SJSA1 (cell line): ENCODE measurements at places on chromosomes 7 and 10.

DNA sequence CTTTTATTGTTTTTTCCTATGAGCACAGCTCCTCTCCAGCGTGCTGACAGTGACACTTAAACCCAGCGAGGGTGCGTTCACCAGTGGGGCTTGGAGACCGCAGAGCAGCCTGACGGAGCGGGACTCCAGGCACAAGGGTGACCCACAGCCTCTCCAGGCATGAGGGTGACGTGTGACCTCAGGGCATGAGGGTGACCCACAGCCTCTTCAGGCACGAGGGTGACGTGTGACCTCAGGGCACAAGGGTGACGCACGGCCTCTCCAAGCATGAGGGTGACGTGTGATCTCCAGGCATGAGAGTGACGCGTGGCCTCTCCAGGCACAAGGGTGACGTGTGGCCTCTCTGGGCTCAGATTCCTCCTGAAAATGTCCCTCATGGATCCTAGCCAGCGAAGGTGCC is 164.3 kb upstream of the TCERG1L start:
- DNase-seq, result no peak

DNA sequence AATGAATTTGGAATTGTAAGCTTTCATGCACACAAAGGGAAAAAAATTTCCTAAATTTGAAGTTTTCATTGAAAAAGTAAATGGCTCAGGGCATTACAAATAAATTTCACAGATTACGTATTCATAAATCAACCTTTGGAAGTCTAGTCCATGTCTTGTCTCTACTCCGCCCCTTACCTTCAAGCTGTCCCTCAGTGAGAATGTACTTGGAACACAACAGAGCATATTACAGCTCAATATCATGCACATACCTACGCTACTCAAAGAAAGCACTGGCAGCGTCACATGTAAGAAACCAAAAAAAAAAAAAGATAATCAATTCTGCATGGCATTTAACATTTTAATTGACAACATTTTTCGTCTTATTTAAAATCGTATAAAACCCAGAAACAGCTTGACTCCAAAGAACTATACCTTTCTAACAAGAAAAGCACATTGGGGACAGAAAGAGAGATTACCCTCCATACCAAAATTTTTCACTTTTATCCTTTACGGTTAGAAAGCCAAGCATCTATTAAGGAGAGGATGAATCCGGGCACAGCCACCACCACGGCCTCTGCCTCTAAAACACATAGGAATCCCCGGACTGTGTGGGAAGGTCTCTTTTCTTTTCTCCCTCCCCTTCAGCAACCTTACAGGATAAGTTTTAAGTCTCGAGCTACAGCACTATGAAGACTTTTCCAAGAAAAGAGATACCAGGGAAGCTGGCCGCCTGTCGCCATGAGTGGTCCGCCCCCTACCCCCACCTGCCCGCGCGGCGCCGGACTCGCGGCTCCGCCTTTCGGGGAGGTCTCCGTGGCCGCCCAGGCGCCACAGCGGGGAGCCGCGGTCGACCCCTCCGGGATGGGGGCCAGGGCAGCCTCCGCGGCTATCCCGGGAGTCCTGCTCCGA is 1.1 kb downstream of the JMJD1C start:
- no peak for DNase-seq

DNA sequence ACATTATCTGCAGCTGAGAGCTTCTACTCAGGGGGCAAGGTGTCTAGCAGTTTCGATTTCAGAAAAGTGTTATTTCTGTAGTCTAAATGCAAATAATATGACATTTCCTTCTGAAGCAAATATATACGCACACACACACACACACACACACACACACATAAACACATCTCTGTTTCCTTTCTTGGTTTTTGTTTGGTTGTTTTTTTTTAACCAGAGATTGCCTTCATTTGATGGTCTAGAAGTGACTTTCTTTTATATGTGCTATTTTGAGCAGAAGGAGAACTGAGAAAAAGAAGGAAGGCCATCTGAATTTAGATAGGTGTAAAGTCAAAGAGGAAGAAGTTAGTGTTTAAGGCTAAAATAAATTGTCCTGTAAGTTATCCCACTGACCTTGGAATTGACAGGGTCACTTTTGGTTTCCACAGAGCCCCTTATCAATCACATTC is 142.2 kb downstream of the TRIL start:
- no peak for DNase-seq

DNA sequence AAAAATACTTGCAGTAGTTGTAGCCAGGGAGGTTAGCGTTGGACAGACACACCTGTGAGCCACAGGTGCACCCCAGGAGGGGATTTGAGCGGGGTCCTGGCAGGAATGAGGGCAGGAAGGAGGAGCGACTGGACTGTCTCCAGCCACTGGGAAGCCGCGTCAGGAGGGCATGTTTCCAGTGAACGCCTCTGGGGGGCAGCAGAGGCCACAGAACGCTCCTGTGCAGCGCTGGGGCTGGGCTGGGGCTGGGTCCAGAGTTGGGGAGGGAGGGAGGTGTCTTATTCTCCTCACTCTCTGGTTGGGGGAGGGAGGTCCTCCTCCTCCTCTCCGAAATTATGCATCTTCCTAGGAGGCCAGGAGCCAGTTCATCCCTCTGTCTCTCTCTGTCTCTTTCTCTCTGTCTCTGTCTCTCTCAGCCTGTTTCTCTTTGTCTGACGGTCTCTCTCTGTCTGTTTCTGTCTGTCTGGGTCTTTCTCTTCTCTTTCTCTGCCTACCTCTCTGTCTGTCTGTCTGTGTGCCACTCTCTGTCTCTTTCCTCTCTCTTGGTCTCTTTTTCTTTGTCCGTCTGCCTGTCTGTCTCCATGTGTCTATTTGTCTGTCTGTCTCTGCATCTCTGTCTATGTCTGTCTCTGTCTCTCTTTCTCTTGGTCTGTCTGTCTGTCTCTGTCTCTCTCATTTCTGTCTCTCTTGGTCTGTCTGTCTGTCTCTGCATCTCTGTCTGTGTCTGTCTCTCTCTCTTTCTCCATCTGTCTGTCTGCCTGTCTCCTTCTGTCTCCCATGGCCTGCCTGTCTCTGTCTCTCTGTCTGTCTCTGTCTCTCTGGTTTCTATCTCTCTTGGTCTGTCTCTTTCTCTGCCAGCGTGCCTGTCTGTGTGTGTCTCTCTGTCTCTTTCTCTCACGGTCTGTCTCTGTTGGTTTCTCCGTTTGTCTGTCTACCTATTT is 9.9 kb upstream of the PSMG3 start:
- DNase-seq, result peak; percentile 75

- DNase-seq, result no peak
Observed at GRCh38 chr10:59971915-59972314, 65.6 kb upstream of the CCDC6 start.

DNA sequence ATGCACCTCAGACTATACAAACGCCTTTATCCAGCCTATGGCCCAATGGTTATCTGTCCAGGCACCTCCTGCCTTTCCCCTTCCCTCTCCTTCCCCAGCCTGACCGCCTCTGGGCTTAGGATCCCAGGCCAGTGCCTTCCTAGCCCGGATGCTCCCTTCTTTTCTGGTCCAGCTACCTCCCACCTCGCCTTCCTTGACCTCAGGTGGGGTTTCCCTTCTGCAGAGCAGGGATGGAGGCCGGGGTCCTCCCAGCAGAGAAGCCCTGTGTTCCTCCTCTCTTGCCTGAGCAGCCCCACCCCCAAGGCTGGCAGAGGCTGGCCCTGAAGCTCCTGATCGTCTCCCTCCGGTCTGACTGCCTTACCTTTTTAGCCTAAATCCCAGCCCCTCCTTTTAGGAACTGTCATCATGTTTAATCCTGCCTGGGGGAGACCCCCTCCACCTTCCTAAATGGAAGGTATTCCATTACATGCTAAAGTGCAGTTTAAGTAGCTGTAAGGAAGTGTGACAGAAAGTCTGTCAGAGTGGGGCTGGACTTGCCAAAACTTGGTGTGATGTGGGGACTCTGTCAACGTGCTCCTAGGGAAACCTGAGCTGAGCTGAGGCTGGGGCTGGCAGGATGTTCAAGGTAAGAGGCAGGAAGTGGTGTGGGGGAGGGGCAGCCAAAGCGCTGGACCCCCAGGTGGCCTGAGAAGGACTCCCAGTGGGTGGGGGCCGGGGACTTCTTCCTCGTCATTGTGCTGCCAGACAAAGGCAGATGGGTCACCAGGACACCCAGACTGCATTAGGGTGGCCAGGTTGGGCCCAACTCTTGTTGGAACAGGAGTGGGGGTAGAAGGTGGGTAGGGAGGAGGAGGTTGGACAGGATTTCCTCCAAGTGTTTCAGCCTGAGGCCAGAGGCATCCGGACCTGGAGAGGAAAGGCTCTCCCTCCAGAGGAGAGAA is 39.5 kb downstream of the LBX1 start:
- no peak for DNase-seq

DNA sequence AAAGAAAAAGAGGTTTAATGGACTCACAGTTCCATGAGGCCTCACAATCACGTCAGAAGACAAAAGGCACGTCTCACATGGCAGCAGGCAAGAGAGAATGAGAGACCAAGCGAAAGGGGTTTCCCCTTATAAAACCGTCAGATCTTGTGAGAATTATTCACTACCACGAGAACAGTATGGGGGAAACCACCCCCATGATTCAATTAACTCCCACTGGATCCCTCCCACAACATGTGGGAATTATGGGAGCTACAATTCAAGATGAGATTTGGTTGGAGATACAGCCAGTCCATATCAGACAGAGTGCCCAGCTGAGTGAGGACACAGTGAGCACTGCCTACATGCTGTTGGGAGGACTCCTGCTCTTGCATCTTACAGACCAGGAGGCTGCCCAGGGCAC is 148.4 kb downstream of the TEX36 start:
- no peak for DNase-seq

GRCh38 chr10:92689663-92690210 is at the start of gene HHEX:
Gene HHEX, plus strand, starts transcription at chr10:92689955. Its CDS starts 32 bp downstream, at chr10:92689987.
- peak; percentile 72 for DNase-seq

GRCh38 chr7:30684351-30684750 is 2.1 kb upstream of the CRHR2 start:
- DNase-seq, result no peak

GRCh38 chr10:46251857-46252847 is 34.6 kb upstream of the ANTXRL start:
- no peak for DNase-seq

GRCh38 chr10:106820579-106820978 is 343.9 kb downstream of the SORCS1 start:
- DNase-seq, result no peak

DNA sequence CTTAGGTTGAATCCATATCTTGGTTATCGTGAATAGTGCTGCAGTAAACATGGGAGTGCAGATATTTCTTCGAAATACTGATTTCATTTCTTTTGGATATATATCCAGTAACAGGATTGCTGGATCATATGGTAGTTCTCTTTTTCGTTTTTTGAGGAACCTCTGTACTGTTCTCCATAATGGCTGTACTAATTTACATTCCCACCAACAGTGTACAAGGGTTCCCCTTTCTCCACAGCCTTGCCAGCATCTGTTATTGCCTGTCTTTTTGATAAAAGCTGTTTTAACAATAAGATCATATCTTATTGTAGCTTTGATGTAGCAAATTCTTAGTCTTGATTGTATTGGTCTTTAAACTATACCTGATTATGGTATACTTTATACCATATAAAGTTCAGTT is 45.3 kb downstream of the ZNRF2 start:
- DNase-seq, result no peak

DNA sequence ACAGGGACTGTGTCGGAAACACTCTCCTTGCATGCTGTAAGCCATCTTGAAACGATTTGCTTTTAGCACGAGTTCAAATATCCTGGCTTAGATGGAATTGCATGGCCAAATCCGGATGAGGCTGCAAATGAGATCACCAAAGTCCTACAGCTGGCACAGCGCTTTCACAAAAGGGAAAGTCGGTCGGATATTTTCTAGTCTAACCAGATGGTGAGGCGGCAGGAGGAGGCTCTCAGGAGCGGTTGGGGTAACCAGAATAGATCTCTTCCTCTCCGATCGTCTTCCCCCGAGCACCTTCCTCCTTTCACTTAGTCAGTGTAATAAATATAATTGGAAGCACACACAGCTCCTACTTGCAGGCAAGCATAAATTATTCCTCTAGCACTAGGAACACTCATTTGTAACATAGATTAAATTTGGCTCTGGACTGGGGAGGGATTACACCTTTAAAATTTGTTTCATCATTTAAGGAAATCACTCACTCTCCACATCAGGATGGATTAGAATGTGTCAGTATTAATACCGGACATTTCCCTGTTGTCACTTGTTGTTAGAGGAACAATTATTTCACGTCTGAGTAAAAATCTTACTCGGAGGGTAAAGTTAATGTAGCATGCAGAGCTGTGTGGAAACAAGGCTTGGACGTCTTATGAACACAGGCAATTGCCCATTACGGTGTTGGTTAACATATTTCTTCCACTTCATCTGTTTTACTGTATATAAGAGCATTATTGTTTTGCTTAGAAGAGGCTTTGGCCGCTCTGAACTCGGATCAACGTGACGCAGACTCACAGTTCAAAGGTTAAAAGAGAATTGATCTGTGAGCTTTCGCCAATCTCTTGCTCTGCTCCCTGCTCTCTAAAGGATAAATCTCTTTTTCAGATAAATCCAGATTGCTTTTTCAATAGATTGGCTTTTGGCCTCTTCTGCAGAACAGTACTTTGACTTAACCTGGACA is 857.9 kb downstream of the TYW1 start:
- no peak for DNase-seq

- no peak for DNase-seq
Observed at GRCh38 chr10:80152820-80153219, 20.3 kb downstream of the PLAC9 start.

DNA sequence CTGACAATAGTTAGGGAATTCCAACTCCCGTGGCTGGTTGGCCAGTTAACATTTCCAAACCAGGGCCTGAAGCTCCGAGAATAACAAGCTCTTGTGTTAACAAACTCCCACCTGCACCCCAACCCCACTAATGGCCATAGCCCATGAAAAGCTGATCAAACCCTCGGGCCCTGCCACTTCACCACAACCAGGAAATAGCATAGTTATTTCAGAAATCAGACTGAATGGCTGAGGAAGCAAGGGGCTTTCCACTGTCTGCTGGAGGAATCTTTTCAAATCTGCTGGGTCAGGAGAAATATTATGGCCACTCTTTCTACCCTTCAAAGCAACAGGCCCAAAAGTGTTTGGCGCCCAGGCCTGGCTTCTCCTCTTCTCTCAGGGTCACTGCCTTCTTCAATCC is 145.6 kb downstream of the GLCCI1 start:
- DNase-seq, result no peak

DNA sequence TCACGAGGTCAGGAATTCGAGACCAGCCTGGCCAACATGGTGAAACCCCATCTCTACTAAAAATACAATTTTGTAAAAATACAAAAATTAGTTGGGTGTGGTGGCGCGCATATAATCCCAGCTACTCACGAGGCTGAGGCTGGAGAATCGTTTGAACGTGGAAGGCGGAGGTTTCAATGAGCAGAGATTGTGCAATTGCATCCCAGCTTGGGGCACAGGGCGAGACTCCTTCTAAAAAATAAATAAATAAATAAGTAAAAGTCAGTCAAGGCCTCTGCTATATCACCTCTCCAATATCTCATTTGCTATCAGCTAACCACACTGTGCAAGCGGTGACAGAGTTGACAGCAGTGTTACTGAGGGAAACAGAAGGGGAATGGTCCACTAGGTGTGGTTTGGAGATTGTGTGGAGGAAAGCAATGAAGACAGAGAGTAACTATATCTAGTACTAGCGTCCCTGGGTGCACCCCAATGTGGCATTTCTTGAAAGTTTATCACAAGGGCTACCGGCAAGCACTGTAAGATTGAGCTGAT is 20.9 kb upstream of the NFE2L3 start:
- no peak for DNase-seq
